ENCODE measurements at places on chromosomes 16 and 17. TPM values are rescaled to one million over a fixed set of nuclear protein-coding genes. Genes with fewer than 3 reads are reported as not detected.

Gene ARHGAP23
- 49.0 TPM for total RNA-seq

Gene SYCE1L
- 0.79 TPM for total RNA-seq

- DNase-seq: no peak
Observed at GRCh38 chr17:44759086-44759915, 513 bp downstream of the ADAM11 start.

Gene GPRC5B
- 129 TPM for total RNA-seq

Gene NPIPB8
- total RNA-seq: 0.72 TPM

GRCh38 chr16:74868501-74868900, 93.9 kb upstream of the FA2H start:
- DNase-seq: no peak

- no peak for DNase-seq
Observed at GRCh38 chr16:15559176-15559575, 83.8 kb downstream of the MARF1 start.

- DNase-seq: no peak
Observed at GRCh38 chr16:52556083-52556482, 9.1 kb upstream of the TOX3 start.

DNA sequence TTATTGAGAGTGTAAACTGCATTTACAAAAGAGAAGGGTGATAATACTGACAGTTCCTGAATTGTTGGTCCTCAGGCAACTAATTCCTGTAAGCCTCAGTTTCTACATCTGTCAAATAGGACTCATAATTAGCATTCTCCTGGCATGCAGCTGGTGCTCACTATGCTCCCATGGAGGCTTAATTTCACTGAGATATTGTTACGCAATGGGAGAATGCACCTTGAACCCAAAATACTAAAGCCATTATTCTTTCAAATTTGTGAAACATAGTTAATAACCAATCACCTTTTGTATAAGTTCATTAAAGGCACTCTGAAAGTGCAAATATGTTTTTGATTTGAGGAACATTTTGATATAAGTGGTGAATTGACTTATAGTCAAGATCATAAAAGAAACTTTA, 985.5 kb downstream of the CDH11 start:
- no peak for DNase-seq

DNA sequence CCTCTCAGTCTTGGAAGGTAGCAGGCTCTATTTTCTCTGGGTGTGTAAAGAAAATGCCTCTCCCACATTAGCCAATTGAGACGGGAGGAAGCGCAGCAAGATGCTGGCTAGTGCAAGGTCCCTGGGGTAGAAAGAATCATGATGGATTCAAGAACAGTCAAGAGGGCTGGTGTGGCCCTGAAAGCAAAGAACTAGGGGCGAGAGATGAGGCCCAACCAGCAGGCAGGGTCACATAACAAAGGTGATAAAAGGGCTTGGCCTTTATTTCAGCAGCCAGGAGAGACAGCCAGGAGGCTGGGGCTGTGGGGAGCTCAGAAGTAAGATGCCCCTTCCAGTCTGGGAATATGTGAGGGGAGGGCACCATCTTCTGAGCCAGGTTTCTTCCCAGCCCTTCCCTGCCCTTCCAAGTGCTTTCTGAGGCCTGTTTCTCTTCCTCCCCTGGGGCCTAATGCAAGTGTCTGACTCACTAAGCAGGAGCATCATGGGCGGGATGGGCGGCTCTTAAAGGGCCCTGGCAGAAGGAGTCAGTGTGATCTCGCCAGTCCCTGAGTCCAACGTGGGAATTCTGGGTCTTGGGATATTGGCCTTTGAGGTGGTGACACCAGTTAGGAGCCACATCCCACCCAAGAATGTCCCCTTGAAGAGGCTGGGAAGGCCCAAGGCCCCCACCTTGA, 3.9 kb upstream of the NLRC5 start:
- no peak for DNase-seq

Gene C16orf90
- total RNA-seq: not detected
